Germinal center (tissue), 1 donor: ENCODE measurements at places on chromosomes 12 and 14.

DNA sequence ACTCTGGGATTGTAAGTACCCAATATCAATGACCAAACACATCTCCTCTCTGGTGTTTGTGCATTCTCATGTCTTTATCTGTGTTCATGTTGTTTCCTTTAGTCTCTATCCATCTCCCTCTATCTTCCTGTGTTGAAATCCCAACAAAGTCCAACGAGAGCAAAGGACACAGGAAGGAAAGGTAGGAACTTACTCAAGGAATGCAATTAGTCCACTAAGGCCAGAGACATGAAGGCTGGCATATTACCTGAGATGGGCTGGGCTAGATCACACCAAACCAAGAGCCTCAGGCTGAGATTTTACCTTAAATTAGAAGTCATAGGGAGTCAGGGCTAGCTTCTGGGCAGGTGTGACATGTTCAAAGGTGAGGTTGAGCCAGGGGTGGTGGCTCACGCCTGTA lies 14.3 kb upstream of the LGALS3 start:
- no peak for DNase-seq

DNA sequence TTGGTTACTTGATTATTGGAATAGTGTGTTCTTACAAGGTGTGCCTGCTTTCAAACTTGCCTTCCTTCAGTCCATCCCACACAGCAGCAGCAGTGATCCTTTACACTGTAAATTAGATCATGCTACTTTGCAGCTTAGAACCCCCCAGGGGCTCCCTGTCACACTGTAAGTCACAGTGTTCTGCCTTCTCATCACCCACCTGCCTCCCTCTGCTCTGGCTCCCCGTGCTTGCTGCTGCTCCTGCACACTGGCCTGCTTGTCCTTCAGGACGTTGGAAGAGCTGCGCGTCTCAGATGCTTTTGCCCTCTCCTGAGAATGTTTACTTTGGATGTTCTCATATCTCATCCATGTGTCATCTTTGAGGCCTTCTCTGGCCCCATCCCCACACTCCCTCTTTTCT lies 27.3 kb downstream of the ZC3H14 start:
- no peak for DNase-seq

- no peak for DNase-seq
Measured at GRCh38 chr12:56160193-56160763, 2.1 kb downstream of the MYL6 start.

GRCh38 chr14:61140872-61141271 lies 140.3 kb downstream of the TMEM30B start:
- no peak for DNase-seq

GRCh38 chr12:70196811-70197281 lies 46.4 kb upstream of the CNOT2 start:
- DNase-seq: no peak

DNA sequence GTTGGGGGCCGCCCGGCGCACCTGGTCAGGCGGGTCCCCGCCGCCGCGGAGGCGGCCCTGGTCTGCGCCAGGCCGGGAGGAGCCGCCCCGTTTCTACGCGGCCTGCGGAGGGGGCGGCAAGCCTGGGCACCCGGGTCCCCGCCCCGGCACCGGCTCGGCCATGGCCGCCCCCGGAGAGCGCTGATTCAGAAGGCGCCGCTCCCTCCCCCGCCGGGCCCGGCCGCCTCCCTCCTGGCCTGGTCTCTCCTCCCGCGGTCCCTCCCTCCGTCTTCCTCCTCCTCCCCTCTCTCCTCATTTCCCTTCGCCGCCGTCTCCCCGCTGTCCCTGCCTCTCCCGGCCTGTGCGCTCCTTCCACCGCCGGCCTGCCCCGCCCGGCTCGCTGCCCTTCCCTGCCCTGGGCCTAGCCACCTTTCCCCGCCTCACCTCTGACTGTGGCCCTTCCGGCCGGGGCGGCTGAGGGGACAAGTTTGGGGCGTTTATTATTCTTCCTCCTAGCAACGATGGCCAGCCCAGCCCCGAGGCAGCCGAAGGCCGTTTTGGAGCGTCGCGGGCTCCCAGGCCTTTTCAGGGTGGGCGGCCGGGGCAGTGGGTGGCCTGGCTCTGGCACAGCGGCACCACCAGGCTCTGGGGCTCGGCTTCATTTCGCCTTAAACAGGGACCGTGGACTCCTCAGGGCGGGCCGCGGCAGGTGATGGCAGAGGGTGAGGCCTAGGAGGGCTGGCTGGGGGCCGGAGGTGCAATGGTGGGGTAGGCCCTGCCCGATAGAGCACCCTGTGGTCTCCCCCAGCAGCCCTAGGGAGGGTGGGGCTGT lies 768 bp downstream of the CEP170B start:
- DNase-seq: peak; percentile 34

GRCh38 chr14:96039633-96040311 lies 610 bp downstream of the C14orf132 start:
- DNase-seq: peak; percentile 11

DNA sequence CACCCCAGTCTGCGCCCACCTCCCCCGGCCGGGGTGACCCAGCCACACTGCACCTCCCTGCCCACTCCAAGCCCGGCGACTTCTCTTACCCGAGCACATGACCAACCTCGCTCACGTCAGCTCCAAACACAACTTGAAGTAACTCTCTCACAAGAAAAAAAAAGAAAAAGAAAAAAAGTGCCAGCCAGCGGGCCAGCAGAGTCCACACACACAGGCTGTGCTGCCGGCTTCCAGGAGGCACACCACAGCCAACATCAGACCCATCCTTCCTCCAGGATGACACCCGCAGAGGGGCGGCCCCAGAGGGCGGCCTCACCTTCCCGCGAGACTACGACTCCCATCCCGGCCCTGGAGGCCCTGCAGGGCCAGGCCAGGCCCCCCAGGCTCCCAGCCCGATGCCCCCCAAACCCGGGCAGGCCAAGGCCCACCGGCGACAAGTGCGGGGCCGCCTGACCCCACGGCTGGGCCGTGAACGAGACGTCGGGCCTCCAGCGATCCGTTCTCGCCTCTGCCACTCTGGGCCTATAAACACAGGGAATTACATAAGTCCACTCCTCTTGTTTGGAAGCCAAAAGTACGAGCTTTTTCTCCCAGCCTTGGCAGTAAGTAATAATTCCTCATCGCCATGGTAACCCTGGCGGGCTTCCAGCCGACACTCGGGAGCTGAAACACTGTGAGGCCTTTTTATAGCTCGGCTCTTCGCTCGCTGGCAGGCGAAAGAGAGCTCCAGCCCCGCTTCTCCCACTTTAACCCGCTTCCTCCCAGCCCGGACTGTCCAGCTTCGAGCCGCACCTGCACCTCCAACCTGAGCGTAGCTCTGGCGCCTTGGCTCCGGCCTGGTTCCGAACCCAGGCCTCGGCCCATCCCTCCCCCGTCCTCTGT lies 49.1 kb downstream of the NCOR2 start:
- DNase-seq: no peak

- DNase-seq: peak; percentile 49
Measured at GRCh38 chr12:46108721-46109120, 118.3 kb upstream of the SCAF11 start.

- no peak for DNase-seq
Measured at GRCh38 chr12:26278666-26279065, 83.3 kb downstream of the SSPN start.

DNA sequence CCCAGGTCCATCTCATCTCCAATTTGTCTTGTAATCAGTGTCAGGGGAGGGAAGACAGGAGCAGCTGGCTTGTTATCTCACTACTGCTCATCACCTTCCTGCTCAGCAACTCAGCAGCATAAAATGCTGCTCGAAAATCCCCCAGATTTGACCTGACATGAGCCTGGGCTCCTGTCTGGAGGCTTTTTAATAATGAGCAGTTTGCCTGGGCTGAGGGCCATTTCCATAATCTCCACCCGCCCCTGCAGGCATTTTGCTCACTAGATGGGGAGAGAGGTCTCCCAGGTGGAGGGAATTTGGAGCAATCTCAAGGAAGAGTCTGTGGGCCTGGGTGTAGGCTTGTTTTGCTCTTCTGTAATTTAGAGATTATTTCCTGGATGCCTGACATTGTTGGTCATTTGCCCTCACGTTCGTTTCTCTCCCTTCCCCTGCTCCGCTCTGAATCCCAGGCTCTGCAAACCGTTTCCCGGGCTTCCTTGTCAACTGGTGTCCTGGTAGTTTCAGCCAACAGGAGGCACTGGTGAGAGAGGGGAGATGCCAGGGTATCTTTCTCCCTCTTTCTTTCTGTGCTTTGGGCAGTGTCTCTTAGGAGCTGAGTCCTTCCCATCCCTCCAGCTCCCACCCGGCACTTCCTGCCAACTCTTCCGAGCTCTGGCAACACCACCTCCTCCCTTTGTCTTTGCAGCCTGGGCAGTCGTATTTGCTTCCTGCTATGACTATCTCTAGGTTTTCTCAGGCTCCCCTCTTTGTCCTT lies 299.2 kb downstream of the GLT1D1 start:
- DNase-seq: no peak

GRCh38 chr12:47741340-47741703 lies 16.0 kb upstream of the ENDOU start:
- DNase-seq: peak; percentile 34

- peak; percentile 68 for DNase-seq
Measured at GRCh38 chr12:14416658-14417057, 51.2 kb downstream of the ATF7IP start.

- peak; percentile 49 for DNase-seq
Measured at GRCh38 chr12:120677765-120678473, 9.0 kb upstream of the MLEC start.

- no peak for DNase-seq
Measured at GRCh38 chr12:110796952-110797351, 49.8 kb upstream of the CCDC63 start.

GRCh38 chr12:114481200-114481535 lies 75.2 kb upstream of the TBX5 start:
- no peak for DNase-seq

DNA sequence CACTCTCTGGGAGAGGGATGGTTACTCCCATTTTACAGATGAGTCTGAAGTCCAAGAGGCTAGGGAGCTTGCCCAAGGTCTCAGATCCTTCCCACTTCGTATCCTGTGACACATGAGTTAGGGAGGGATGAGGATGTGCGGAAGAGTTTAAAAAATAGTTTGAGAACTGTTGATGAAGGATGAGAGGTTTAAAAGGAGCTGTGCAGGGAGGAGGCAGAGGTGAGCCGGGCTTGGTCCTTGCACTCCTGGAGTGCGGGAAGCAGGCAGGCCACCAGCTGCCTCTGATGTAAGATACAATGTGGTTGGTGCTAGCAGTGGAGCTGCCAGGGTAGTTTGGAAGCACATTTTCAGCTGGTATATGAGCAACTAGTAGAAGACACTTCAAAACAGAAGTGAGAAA lies 46.5 kb downstream of the TSPAN9 start:
- DNase-seq: no peak
